Omental fat pad (tissue), 4 donors: ENCODE measurements at places on chromosomes 5 and 9. TPM values are rescaled to one million over a fixed set of nuclear protein-coding genes. Genes with fewer than 3 reads are reported as not detected.

GRCh38 chr9:113514061-113514460 lies 50.5 kb downstream of the RGS3 start:
- no peak for DNase-seq

DNA sequence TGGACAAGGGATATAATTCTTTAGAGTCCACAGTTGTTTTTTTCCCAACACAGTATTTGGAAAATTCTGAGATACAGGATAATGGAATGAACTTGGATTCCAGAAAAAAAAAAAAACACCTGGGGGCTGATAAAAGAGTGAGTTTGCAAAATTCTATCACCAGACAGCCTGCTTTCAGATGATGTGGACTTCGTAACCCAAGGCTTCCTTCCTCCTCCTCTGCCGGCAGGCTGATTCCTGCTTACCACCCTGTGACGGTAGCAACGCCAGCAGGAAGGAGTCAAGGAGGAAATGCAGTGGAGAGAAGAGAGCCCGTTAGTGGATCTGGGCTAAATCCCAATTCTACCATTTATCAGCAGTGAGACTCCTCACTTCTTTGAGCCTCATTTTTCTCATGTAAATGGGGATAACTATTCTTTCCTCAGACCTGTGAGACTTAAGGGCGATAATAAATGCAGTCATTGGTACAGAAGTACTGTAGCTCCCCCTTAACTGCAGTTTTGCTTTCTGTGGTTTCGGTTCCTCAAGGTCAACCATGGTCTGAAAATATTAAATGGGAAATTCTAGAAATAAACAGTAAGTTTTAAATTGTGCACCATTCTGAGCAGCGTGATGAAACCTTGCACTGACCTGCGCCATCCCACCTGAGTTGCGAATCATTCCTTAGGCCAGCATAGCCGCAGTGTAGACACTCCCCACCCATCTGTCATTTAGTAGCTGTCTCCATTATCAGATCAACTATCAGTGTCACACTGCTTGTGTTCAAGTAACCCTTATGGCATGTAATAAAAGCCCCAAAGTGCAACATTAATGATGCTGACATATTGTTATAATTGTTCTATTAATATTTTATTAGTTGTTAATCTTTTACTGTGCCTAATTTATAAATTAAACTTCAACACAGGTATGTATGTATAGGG lies 71.4 kb downstream of the DCP2 start:
- no peak for DNase-seq

DNA sequence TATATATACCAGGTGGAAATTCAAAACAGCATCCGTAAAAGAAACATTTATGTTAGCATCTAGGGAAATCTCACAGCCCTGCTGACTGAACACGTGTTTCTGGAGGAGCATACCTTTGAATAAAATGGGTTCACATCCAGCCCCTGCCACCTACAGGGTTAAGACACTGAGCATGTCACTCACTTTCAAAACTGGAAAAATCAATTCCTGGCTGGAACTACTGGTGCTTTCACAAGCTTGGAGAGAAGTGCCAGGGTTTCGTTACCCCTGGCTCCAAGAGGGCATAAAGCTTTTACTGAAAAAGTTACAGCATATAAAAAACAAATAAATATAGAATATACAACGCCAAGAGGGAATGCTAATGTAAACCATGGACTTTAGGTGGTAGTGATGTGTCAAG lies 48.0 kb downstream of the SERINC5 start:
- DNase-seq: no peak

DNA sequence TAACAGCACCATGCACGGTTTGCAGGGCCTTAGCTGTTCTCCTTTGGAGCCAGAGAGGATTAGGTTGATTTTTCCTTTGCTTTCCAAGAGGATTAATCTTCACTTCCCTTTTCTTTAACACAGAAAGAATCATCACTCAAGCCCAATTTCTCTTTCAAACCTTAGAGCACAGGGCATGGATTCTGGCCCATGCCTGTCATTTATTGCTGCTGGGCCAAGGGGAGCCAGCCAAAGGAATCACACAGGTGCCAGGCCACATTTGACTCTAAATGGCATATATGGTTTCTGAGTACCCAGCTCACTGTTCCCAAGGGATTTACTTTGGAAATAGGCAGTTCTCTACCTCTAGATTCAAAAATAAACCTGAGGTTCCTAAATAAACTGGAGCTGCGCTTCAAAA lies 58.3 kb downstream of the FBXL7 start:
- no peak for DNase-seq

PCDHB6 gene
- total RNA-seq: 0.48 TPM

SPATA31E1 gene
- total RNA-seq: not detected

STKLD1 gene
- not detected for total RNA-seq

TAF11L5 gene
- total RNA-seq: not detected
